ENCODE measurements at places on chromosomes 4 and X. TPM values are rescaled to one million over a fixed set of nuclear protein-coding genes. Genes with fewer than 3 reads are reported as not detected.

DNA sequence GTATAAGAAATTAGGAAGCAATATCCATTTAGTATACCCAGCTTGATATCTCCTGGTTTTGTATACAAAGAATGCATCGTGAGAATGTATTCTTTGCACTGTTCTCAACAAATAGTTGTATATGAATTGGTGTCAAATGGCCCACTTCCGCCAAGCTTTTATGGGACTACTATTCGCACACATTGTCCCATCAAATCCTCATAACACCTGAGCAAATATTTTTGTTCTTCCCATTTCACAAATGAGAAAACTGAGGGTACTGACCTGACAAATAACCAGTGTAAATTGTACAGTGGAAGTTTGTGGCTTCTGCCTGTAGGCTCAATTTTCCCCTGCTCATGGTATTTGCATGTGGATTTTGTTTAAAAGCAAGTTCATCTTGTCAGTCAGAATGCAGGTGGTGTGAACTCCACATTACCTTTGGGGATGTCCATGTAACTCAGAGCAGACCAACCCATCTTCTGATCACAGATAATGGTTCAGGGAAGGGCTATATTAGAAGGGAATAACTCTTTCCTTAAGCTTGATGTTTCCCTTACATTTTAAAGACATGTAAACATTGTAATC, 51.5 kb upstream of the FAM241A start:
- H3K4me1 ChIP-seq: no peaks in the 10 kb centered on the region
- H3K27ac ChIP-seq: no peak overlapping the region
- DNase-seq: no peak

The CSAG3 gene
- total RNA-seq: not detected

DNA sequence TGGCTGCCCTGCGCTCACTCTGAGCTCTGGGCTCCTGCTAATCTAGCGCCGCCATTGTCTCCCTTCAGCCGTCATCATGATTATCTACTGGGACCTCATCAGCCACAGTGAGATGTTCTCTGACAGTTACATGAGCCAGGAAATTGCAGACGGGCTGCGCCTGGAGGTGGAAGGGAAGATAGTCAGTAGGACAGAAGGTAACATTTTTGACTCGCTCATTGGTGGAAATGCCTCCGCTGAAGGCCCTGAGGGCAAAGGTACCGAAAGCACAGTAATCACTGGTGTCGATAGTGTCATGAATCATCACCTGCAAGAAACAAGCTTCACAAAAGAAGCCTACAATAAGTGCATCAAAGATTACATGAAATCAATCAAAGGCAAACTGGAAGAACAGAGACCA, 21.8 kb upstream of the PIN4 start:
- H3K4me3 ChIP-seq: no peak overlapping the region
- no peak for DNase-seq
- peaks cover 78% of the 10 kb centered on the region for H3K27me3 ChIP-seq
- H3K4me1 ChIP-seq: no peaks in the 10 kb centered on the region
- no peaks in the 10 kb centered on the region for H3K36me3 ChIP-seq
- H3K27ac ChIP-seq: no peak overlapping the region

DNA sequence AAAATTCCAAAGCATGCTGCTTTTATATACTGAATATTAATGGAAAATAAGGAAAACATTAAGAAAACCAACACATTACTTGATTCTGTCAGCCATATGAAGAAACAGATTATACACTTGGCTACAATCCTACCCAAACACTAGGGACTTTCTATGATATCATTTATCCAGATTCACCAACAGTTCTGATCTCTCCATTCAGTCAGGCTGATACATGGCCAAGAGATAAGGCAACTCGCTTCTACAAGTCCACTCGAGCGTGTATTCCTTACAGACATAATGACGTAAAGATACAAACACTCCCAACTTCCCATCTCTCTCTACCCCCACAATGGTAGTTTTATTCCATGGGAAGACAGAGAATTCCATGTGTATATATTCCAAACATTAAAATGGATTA, 44.5 kb downstream of the NEK1 start:
- H3K27me3 ChIP-seq: no peaks in the 10 kb centered on the region
- H3K4me3 ChIP-seq: no peak overlapping the region
- peaks cover 15% of the 10 kb centered on the region for H3K4me1 ChIP-seq
- H3K36me3 ChIP-seq: peaks cover 16% of the 10 kb centered on the region
- no peak overlapping the region for H3K27ac ChIP-seq

The RHOXF1 gene
- not detected for total RNA-seq

All from MCF 10A (cell line).